ENCODE measurements at places on chromosomes 3 and 15.

GRCh38 chr3:194879991-194880939 lies 194.6 kb downstream of the FAM43A start:
- peak; percentile 23 for DNase-seq

GRCh38 chr15:35481992-35482391 lies 64.0 kb downstream of the DPH6 start:
- DNase-seq: no peak

- DNase-seq: no peak
These were observed 227.0 kb downstream of the CPNE4 start for GRCh38 chr3:131807822-131808221.

GRCh38 chr15:96958721-96959120 lies 628.2 kb downstream of the NR2F2 start:
- no peak for DNase-seq

- no peak for DNase-seq
These were observed 22.8 kb downstream of the EIF4E3 start for GRCh38 chr3:71702131-71703024.

- no peak for DNase-seq
These were observed 330.7 kb upstream of the TPM1 start for GRCh38 chr15:62711691-62712454.

- DNase-seq: no peak
These were observed 27.9 kb downstream of the AKAP13 start for GRCh38 chr15:85408270-85408746.

- DNase-seq: no peak
These were observed 17.5 kb downstream of the POPDC2 start for GRCh38 chr3:119642746-119643473.
